AG04449 (cell line): ENCODE measurements at places on chromosomes 13 and 19.

DNA sequence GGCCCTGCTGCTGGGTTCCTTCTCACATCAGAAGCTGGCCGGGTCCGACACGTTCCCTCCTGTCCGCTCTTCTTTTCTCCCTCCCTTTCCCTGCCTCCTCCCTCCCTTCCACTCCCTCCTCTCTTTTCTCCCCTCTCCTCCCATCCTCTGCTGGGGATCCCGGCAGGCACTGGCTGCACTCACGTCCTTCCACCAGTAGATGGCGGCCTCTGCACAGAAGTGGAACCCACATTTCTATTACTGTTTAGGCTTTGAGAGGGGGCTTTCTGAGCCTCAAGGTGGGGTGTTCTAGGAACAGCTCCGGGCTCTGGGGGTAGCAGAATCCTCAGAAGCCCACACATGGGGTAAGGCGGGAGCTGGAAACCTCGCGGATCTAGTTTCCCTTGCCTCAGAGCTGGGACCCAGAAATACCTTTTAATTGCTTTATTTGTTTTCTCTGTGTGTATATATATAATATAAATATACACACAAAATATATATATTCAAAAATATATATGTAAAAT lies 294.2 kb downstream of the ZNF536 start:
- DNase-seq: no peak

GRCh38 chr19:6837525-6837924 lies 49.9 kb upstream of the ADGRE1 start:
- no peak for DNase-seq

GRCh38 chr19:34308381-34309367 lies 54.3 kb downstream of the GARRE1 start:
- DNase-seq: no peak

GRCh38 chr13:28659621-28659970 lies 666 bp downstream of the POMP start:
- DNase-seq: no peak
